CD4-positive, alpha-beta T cell treated with Interleukin-21 for 1 hour (primary cell): ENCODE measurements at places on chromosomes 16 and 17.

- DNase-seq = no peak
Observed at GRCh38 chr16:19479302-19479721, 42.6 kb downstream of the GDE1 start.

GRCh38 chr16:679814-680624 is at the start of gene STUB1:
Gene STUB1, plus strand, starts transcription at chr16:680410. Its CDS starts 116 bp downstream, at chr16:680526.
- DNase-seq = peak; percentile 88

GRCh38 chr16:23821875-23822688 is 13.7 kb upstream of the PRKCB start:
- DNase-seq = no peak

DNA sequence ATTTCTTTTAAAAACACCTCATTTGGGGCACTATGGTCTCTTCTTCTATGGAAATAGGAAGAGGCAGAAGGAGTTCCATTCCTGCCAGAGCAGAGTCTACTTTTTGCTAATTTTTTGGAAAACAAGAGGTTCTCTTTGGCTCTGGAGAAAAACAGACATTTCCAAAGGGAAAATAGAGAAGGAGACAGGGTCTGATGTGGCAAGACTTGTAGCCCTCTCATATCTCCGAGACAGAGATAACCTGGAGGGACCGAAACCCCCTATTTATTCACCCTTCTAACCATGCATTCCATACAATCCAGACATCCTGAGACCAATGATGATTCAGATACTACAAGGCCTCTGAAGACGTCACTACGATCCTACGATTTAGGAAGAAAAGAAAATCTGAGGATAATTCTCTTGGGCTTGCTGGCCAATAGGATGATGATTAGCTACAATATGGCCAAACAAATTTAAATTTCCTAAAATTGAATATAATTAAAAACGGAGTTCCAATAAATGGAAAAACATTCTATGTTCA is 70.2 kb downstream of the HIC1 start:
- no peak for DNase-seq

GRCh38 chr16:1545044-1546040 is 11.9 kb downstream of the TMEM204 start:
- DNase-seq = no peak

- no peak for DNase-seq
Observed at GRCh38 chr16:10594312-10594950, 14.0 kb upstream of the EMP2 start.

DNA sequence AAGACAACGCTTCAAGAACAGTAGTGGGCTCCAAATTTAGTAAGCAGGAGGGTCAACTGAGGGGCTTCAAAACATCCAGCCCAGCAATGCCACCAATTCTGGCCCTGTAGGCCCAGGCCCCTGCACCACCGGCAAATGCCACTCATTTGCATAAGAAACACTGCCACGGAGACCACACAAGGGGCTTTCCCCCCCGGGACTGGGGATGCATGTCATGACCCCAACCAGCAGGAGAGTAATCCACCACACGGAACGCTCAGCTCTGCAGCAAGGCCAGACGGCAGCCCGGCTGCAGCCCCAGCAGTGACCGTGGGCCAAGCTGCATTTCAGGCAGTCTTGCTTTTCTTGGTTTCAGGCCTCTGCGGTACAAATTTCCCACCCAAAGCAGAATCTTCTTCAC is 14.1 kb downstream of the TMEM11 start:
- DNase-seq = no peak

GRCh38 chr17:32268734-32269288 is 3.2 kb downstream of the RHBDL3 start:
- DNase-seq = no peak

DNA sequence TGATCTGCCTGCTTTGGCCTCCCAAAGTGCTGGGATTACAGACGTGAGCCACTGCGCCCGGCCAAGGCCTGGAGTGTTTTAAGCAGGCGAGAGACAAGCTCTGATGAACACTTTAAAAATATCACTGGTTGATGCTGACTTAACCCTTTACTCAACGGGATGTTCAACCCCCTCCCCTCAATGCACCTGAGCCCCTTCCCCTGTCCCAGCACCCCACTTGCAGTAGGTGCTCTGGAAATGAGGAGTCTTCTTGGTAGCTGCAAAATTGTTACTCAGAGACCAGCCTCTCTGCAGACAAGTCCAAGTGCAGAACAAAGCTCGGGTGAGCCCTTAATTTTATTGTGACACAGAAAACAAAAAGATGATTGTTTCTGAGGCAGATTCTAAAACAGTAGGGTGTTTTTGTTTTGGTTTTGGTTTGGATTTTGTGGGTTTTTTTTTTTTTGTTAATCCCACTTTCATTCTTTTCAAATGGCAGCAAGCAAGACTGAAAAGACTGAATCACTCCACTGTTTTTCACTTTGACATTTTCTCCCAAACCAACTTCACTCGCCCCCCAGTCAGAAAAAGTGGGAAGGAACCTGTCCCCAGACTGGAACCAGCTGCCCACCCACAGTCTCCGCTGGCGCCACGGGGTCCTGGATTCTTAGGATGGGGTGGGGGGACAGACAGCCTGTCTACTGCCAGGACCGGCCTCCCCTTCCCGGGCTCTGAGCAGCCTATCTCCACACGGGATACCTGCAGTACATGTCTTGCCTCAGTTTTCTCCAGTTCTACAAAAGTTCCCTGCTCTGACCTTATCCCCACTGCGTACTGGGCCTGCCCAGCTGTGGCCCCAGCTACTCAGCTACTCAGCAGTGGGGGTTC is 5.2 kb upstream of the PLLP start:
- no peak for DNase-seq

GRCh38 chr17:65933290-65933689 is 258.6 kb downstream of the CEP112 start:
- no peak for DNase-seq

GRCh38 chr16:60107871-60108270 is 1373.8 kb upstream of the GOT2 start:
- DNase-seq = no peak

DNA sequence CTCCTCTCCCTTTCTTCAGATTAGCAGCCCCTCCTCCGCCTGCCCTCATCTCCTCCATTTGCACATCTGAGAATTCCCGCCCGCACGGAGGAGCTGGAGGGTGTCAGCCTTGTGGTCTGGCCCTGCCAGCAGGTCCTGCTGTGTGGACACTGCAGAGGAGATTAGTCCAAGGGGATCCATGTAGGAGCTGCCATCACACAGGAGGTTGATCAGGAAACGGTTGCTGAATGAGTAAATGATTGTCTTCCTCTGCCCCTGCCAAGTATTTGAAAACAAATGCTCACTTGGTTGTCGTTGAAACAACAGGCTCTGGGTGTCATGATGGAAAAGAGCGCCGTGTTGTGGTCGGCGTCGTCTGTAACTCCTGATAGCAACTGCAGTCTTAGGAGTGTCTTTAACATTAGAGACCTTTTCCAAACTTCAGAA is 63.8 kb upstream of the CHMP6 start:
- no peak for DNase-seq

- no peak for DNase-seq
Observed at GRCh38 chr16:87570938-87571867, 31.1 kb upstream of the JPH3 start.

GRCh38 chr17:57881783-57882351 is 32.0 kb upstream of the MRPS23 start:
- no peak for DNase-seq

- DNase-seq = no peak
Observed at GRCh38 chr16:24571096-24571495, 31.7 kb downstream of the RBBP6 start.

DNA sequence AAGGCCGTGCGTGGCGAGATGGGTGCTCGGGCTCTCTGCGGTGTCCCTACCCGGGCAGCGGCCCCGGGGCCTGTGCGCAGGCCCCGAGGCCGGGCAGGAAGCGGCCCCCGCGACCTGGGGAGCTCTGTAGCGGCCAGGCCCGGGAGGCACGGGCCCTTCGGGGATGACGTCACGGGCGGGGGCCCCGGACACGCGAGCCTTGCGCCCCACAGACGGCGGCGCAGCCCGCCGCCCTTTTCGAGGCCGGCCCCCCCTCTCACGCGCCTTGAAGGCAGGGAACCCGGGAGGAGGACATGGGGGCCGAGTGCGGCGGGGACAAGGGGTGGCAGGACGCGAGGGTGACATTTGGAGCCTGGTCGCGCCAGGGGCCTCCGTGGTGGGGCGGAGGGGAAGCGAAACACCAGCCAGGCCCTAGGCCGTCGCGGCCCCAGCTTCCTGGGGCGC is 1.1 kb downstream of the RAI1 start:
- peak; percentile 62 for DNase-seq

- no peak for DNase-seq
Observed at GRCh38 chr17:8084250-8084649, 3.3 kb downstream of the ALOX12B start.

- peak; percentile 50 for DNase-seq
Observed at GRCh38 chr17:75087558-75088453, at the start of gene SLC16A5. Gene SLC16A5, plus strand, starts transcription at chr17:75087954. Its CDS starts 5,683 bp downstream, at chr17:75093637.

- no peak for DNase-seq
Observed at GRCh38 chr16:49484936-49485335, 111.3 kb downstream of the C16orf78 start.

DNA sequence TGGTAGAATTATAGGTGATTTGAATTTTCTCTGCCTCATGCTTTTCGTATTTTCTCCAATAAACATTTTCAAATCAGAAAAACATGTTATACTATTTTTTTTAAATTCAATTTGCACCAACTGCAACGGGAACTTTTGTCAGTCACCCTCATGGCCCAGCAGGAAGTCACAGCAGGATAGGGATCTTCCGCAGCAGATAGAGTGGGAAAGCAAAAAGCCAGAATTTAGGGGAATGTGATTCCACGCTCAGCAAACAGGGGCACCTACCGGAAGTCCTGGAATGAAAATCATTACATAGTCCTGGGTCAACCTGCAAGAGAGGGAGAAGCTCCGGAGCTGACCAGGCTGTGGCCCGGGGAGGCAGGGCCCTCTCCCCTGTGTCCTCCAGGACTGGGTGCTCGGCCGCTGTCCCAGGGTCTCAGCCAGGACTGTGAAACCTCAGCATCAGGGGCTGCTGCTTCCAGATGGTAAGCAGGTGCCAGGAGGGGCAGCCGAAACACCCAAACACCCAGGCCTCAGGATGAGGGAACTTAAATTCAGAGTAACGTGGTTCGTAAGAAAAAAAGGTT is 3.9 kb downstream of the SLC47A2 start:
- DNase-seq = no peak

DNA sequence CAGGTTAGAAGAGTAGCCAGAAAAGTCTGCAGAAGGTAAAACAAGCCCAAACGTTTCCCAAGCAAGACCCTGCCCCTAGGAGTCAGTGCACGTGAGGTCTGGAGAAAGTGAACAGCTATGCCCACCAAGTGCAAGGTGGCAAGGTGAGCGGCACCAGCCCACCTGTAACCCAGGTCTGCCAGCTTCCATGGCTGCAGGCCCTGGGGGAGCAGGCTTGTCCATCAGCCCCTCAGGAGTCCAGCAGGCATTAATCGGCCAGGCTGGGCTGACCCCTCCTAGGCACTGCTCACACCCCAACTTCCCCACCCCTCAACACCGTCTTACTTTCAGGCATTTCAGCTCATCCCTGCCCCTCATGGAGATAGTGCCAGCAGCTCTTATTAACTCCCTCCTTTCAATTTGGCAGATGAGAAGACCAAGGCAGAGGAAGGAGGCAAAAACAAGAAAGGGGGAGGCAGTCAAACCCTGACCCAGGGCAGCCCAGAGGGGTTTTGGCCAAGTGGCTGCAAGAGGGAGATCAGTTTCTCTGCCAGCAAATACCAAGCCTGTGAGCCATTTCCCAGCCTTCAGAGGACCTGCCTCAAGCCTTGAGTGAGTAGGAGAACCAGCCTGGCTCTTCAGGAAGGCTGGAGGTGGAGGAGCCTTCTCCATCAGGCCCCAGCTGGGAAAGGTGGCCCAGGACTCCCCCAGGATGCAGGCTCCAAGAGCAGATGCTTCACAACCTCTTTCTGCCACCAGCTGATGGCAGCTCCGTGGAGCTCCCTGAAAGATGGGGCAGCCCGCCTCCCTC is 14.7 kb downstream of the BEAN1 start:
- DNase-seq = no peak

GRCh38 chr17:72342627-72343527 is 222.1 kb downstream of the SOX9 start:
- DNase-seq = no peak

- DNase-seq = no peak
Observed at GRCh38 chr16:68382296-68382718, 66.0 kb downstream of the SMPD3 start.

DNA sequence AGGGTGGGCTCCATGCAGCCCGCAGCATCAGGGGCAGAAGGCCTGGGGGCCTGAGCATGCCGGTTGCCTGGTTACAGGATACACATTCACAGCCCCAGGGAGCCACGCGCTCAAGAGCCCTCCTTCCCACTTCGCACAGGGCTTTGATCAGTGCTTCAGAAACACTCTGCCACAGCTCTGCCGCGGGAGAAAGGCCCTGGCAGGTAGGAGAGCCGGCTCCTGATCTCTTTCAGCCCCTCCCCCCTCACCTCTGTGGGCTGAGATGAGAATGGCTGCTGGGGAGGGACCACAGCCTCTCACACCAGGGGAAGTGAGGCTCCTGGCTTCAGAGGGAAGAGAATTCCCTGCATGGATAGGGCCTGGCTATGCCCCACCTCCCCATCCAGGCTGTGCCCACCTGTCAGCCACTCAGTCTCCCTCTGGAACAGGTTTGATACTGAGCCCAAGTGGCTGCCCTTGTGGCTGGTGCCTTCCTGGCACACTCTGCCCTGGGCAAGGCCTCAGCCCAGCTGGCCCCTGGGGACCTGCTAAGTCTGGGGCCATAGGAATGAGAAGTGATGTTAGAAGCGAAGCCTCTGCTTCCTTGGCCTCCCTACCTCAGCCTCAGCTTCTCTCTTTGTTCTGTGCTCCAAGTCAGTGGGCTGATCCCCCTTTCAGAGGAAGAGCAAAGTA is 8.6 kb downstream of the DOK4 start:
- no peak for DNase-seq

DNA sequence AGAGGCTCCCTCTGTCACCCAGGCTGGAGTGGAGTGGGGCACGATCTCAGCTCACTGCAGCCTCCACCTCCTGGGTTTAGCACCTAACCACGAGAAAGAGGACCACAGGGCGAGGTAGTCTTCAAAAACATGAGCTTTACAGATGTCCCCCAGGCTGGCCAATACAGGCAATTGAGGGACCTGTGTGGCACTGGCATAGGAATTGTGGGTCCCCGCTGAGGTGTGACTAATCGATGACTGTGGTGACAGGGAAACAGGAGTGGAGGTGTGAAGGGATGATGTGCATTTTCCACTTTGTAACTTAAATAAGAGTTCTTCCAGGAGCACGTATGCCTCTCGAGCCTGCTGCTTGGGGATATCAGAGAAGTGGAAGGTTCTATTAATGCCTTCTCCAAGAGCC is 12.6 kb upstream of the ARHGAP17 start:
- DNase-seq = no peak

- peak; percentile 58 for DNase-seq
Observed at GRCh38 chr17:31558748-31559583, 167.5 kb downstream of the RAB11FIP4 start.

DNA sequence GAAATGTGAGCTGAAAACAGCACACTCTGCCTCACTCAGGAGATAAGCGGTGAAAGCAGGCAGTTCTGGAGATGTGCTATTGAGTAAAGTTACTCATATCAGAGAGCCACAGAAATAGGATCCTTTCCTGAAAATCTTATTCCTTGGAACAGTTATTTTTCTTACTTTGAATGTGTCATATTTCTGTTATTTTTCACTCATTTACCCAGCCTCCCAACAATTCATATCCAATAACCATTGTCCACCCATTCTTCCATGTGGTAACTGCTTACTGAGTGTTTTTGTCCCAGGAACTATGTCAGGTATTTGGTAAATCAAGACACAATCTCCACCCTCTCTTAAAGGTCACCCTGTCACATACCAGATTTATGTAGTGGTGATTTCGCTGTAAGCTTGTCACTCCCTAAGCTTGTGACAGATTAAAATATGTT is 144.9 kb downstream of the PARN start:
- no peak for DNase-seq

GRCh38 chr17:80666867-80667266 is 122.2 kb downstream of the RPTOR start:
- no peak for DNase-seq
